NCI-H2081 treated with DMSO at 0.1 percent for 48 hours (cell line): ENCODE measurements at places on chromosomes 3 and 15.
A peak's percentile ranks its signal among the peaks of the same experiment; 100 is the strongest.

GRCh38 chr3:15281817-15282216 lies 50.6 kb downstream of the SH3BP5 start:
- no peak for DNase-seq

GRCh38 chr3:141057946-141058800 lies 7.0 kb downstream of the SPSB4 start:
- no peak for DNase-seq

DNA sequence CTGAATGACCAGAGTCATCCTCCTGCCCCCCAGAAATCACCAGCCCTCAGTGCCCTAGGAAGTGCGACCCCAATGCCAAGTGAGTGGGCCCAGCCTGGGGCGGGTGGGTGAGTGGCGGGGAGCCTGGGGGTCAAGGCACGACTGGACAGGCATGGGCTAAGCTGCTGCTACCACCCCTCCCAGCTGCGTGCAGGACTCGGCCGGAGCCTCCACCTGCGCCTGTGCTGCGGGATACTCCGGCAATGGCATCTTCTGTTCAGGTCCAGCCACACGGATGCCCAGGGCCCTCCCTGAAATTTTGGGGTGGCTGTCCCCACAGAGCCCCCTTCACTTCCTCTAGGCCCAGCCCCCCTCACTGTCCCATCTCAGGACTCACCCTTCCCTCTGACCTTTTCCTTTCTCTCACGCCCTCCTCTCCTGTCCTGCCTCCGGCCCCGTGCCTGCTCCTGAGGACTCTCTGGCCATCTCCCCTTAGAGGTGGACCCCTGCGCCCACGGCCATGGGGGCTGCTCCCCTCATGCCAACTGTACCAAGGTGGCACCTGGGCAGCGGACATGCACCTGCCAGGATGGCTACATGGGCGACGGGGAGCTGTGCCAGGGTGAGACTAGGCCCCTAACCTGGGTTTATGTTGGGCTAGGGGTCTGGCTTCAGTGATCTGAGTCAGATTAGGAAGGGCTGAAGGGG lies 17.0 kb downstream of the NT5DC2 start:
- DNase-seq, result no peak

DNA sequence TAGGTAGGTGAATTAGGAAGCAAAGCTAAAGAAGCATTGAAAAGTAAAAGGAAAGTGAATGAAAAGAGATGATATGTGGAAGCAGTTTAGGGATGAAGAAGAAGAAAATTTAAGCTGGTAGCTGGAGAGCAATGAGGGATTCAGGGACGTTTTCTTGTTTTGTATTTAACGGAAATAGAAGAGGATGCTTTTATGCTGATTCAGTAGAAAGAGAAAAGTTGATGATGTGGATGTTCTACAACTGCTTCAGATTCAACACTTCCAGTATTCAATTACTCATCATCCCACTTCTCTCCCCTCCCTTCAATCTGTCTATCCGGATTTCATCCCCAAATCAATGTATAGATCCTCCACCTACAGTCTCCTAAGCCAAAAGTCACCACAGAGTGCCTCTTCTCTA lies 448.2 kb upstream of the CCDC54 start:
- no peak for DNase-seq

- DNase-seq, result no peak
Measured at GRCh38 chr15:54345301-54345700, 367.1 kb downstream of the UNC13C start.

- DNase-seq, result no peak
Measured at GRCh38 chr3:6282918-6283317, 578.0 kb upstream of the GRM7 start.

GRCh38 chr3:98188545-98188944 lies 22.0 kb downstream of the OR5H15 start:
- DNase-seq, result no peak

DNA sequence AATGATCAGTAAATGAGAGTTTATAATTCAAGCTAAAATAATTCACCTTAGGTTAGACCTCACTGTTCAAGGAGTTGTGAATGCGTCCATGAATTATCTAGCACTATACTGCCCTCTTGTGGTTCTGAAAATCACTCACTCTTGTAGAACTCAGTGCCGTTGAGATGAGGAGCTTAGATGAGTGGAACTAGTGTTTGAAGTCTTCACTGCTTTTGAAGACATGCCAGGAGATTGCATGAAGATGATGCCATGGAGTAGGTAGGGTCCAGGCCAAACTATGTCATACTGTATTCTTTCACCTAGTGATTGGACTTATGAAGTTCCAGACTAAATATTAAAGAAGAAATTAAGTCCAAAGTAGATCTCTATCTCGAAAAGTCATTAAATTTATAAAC lies 28.8 kb downstream of the LYSMD4 start:
- DNase-seq, result peak; percentile 64

GRCh38 chr3:99783011-99783573 lies 34.6 kb upstream of the CMSS1 start:
- no peak for DNase-seq

DNA sequence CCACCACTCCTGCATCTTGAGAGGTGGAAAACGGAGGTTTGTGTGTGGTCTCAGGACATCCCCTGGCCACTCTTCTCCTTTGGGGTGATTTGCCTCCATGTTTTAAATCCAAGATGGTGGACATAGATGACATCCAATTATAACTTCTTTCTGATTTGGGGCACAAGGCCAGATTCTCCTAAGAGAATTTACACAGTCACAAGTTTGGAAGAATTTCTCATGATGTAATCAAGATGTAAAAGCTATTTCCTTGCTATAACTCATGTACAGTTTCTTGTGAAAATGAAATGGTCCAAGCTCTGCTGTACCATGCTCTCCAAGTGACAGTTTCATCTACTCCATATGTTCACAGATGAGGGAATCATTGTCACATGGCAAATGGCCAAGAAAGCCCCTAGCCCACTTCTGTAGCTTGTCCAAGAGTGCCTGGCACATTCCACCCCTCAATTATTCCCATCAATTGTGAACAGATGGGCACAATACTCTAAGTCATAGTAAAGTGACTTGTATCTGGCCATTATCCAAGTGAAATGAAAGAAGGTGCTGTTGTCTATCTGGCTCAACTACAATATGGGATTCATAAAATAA lies 134.6 kb upstream of the ROPN1 start:
- peak; percentile 30 for DNase-seq

DNA sequence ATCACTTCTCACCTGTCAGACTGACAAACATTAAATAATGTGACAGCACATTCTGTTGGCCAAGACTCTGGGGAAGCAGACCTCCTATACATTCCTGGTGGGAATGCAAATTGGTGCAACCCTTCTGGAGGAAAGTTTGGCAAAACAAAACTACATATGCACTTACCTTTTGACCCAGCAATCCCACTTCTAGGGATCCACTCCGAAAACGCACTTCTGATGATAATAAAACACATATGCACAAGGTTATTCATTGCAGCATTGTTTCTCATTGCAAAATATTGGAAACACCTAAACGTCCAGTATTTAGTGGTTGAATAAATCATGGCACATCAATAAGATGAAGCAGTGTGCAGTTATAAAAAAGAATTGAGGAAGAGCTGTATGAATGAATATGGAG lies 145.5 kb upstream of the ABHD17C start:
- no peak for DNase-seq
